Stimulated activated CD8-positive, alpha-beta memory T cell treated with anti-CD3 and anti-CD28 coated beads, Interleukin-7, amount 100 ng/mL, for 24 hours (primary cell): ENCODE measurements at places on chromosomes 1 and 21.

DNA sequence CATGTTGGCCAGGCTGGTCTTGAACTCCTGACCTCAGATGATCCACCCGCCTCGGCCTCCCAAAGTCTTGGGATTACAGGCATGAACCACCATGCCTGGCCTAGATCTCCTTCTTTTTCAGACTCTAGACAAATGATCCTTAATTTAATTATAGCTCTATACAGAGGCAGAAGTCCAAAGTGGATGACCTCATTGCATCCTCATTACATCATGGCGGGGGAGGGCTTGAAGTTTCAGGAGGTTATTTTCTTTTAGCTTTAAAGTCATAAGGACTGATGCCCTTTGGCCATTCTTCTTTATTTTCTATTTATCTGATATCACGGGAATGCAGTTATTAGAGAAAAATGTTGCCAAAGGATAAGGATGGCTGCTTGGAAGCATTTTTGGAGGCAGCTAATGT lies 14.1 kb upstream of the MARK1 start:
- no peak for DNase-seq

DNA sequence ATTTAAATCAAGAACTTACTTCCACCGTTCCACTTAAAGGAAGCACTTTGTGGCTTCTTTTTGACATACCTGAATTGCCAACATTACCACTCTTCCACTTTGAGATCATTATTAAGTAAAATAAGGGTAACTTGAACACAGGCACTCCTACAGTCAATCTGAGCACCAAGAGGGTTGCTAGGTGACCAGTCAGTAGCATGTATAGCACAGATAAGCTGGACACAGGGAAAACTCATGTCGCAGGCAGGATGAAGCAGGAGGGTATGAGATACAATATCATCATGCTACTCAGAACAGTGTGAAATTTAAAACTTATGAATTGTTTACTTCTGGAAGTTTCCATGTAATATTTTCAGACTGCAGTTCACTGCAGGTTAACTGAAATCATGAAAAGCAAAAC lies 47.0 kb upstream of the RAP1GAP start:
- no peak for DNase-seq

DNA sequence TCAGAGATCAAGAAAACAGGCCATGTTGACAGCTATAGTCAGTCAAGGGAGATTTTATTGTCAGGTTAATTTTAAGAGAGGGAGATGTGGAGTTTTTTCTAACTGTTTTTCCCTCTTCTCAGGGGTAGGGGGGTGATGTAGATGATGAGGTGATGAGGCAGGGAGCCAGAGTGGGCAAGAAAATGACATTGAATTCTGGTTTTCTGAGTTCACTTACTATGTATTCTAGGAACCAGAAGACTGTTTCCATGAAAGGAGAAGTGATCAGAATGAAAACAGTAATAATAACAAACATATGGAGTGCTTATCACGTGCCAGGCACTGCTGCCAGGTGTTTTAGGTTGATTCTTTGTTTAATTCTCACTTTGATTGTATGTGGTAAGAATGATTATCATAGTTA lies 40.2 kb downstream of the CASQ2 start:
- DNase-seq, result no peak

- DNase-seq, result peak; percentile 18
Observed at GRCh38 chr1:230972855-230973271, 5.8 kb downstream of the TTC13 start.

DNA sequence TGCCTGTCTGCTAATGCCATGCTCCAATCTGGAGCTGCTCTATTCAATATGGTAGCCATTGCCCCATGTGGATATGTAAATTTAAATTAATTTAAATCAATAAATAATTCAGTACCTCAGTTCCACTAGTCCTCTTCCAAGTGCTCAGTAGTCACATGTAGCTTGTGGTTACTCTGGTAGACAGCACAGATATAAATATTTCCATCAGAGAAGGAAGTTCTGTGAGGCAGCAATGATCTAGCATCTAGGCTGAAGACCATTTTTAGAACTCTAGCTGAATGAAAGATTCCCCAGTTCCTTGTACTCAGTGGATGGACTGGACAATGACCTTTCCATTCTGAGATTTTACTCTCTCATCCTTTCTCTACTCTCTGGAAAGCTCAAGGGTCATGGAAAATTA lies 25.8 kb upstream of the CAPZB start:
- no peak for DNase-seq

DNA sequence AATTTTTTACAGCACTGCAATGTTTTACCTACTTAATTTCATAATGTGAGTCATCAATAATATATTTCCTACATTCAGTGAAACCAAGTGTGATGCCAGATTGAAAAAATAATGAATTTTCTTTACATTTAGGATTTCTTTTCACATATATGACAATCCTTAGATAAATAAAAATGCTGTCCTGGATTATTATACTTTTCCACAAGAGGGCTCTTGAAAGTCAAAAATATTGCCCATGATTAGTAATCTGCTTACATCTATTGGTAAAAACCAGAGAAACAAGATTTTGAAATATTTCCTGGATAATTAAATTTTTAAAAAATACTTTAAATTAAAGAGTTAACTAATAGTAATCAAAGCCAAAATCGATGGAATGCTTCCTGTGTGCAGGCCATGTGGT lies 86.8 kb upstream of the PLPPR4 start:
- DNase-seq, result no peak

DNA sequence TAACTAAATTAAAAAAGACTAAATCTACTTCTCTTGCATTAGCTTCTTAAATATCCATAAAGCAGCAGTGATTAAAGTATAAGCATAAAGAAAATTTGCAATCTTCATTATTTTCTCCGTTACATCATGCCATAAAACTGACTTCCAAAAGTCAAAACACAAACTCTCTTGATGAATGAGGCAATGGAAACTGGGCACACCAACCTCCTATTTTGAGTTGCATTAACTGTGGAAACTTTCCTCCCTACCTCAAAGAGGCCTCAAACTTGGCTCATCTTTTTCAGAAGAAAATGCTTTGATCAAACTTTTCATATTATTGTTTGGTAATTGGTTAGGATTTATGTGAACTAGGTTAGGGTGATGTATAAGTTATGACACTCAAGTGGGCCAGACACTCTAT lies 4.1 kb upstream of the BTG3 start:
- no peak for DNase-seq

- DNase-seq, result no peak
Observed at GRCh38 chr1:111735858-111736544, 3.2 kb downstream of the INKA2 start.

DNA sequence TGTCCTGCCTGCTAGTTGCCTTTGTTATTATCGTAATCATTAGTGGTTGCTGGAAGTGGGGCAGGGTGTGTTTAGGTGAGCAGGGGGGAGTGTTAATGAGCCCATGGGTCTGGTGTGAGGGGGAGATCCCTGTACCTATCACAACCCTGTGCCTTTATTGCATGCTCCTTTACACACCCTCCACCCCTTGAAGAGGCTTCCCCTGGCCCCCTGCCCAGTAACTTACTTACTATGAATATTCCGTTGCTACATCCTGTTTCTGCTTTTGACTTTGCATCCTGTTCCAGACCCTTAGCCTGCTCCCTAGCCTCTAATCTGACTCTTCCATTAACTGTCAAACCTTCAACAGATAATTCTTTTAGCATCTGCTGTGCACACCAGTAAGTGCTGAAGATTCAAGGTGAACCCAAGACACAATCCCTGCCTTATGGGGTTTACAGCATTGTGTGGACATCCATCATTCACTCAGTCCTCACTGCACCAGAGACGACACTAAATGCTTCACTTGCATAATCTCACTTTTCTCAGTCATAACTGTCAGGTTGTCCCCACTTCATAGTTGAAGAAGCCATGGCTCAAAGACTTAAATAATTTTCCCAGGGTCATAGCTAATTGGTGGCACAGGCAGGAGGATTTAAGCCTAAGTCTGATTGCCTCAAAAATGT lies 47.9 kb downstream of the CDC7 start:
- no peak for DNase-seq

DNA sequence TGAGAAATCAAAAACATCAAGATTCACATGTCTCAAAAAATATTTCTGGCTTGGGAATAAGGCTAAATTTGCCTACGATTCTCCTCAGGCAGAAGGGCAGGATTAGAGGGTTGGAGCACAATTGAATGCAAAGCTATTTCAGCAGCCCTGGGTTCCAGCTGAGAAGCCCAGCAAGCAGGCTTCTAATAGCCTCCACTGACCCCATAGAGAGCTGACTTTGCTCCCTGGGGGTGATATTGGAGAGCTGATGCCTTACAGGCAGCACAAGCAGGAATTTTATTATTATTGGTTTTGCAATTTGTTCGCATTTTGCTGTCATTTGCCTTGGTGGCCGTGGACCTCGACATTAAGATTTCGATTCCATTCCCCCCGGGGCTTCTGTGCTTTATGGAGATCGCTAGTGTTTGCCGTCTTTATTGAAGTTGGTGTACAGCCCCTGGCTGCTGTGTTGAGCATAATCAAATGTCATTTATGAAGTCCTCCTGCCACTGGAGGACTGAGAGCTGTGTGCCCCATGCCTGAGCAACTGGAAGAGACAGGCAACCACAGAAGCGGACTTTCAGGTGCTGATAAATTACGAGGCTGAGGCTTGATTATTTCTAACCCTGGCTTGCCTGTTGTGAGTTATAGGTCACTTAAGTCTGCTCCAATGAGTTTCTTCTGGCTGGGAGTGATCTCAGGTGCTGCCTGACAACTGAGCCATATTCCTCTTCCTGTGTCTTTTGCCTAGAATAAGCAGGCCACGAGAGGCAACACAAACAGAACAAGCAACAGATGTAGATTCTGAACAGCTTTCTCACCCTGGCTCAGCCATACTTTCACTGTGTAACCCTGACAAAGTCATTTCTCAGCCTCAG lies 518.4 kb upstream of the CAMK1G start:
- no peak for DNase-seq

- peak; percentile 5 for DNase-seq
Observed at GRCh38 chr1:52423771-52424170, 19.4 kb downstream of the PRPF38A start.

DNA sequence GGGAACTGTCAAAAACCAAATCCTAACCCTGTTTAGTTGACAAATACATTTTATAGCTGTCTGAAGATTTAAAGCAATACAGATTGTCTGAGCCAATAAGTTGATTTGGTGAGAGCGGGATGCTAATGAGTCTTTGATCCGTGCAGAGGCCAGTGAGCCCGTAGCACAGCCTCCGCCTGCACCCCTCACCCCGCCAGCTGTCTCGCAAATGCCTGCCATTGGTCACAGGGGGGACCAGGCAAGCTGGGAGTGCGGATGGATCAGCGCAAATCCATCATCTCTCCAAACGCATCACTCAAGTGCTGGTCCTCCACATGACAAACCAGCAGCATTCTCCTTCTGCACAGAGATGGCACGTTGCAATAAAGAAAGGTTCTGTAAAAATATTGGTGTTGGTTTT lies 51.0 kb downstream of the ZBTB18 start:
- DNase-seq, result no peak

DNA sequence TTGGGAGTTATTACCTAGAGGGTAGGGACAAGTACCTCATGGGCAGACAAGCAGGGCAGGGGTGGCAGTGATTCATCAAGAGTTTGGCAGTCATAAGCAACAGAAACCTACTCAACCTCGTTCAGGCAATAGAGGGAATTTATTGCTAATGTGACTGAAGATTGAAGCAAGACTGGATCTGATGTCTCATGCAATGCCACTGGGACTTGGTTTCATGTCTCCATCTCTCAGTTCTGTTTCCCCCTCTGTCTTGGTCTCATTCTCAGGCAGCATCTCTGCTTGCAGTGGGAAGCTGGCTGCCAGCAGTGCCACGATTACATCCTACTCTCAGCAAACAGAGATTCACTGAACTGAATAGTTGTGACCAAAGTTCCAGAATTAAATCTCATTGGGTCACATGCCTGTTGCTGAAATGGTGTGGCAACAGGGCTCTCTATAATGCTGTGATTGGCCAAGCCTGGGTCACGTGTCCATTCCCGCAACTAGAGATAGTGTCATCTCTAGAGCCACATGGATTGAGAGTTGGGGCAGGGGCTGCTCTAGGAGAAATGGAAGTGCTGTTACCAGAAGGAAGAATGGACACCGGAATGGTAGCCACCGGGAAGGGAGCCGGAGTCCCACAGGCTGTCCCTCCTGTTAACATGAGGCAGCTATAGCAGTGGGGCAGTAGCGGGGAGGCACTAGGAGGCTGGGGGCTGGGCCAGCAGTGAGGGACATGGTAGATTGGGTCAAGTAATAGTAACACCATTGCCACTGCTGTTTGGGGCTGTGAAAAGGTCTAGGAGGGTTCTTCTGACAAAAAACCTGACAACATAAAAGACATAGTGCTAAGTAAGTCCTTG lies 3.9 kb upstream of the CDC42 start:
- DNase-seq, result no peak

- no peak for DNase-seq
Observed at GRCh38 chr1:78045926-78046778, at the start of gene GIPC2. Gene GIPC2 (plus strand): TSS chr1:78045966. CDS start chr1:78046095, 129 bp downstream.

DNA sequence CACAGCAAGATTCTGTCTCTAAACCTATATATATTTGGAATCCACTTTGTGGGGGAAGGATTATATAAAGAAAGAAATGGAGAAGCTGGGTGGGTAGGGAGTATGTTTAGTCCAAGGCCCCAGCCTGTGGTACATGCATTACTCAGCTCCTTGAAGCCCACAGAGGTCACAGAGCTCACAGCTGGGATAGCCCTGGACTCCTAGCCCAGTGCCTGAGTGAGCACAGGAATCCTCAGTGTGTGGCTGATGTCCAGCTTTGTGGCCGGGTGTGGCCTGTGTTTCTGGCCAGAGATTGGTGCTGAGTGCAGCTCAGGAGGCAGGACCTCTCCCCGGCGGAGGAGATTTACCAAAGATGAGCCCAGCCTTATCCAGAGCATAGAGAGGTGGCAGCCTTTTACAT lies 7.6 kb downstream of the CAPN9 start:
- no peak for DNase-seq

GRCh38 chr1:41623736-41624135 lies 139.3 kb upstream of the EDN2 start:
- DNase-seq, result no peak

GRCh38 chr21:42499444-42500112 lies 3.6 kb upstream of the RSPH1 start:
- no peak for DNase-seq

DNA sequence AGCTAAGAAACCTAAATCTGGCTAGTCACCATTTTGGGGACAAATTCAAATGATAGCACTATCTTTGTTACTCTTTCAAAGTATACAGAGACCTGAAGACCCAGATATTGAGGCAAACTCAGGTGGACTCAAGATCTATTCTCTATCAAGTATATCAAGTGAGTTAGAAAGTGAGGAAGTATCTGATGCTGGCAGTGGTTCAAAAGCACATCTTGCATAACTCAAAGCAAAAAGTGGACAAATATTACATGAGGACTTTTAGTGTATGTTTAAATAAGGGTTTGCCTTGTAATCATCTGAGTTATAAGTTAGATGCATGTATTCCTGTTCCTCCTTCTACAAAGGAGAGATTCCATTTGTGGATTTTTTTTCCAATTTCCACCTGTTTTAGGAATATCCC lies 338.4 kb downstream of the DISC1 start:
- no peak for DNase-seq

DNA sequence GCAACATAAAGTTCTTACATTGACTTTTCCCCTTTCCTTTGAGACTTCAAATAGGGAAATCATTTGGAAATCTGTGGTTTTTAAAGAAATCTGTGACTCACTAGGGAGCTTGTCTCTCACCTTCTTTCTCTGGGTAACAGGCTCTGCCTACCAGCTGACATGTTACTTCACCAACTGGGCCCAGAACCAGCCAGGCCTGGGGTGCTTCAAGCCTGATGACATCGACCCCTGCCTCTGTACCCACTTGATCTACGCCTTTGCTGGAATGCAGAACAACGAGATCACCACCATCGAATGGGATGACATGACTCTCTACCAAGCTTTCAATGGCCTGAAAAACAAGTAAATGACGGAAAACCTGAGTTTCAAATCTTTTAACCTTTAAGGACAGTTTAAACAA lies 9.2 kb upstream of the CHIA start:
- no peak for DNase-seq
